Activated CD4-positive, alpha-beta T cell treated with anti-CD3 and anti-CD28 coated beads, Interleukin-2, amount 10 ng/mL, durations not matched to agents 7 days and 5 days (primary cell): ENCODE measurements at places on chromosomes 2 and 18.

GRCh38 chr2:106566050-106566449 lies 78.9 kb downstream of the CD8B2 start:
- peaks cover 8% of the 10 kb centered on the region for H3K4me1 ChIP-seq
- DNase-seq: no peak
- no peak overlapping the region for H3K27ac ChIP-seq

DNA sequence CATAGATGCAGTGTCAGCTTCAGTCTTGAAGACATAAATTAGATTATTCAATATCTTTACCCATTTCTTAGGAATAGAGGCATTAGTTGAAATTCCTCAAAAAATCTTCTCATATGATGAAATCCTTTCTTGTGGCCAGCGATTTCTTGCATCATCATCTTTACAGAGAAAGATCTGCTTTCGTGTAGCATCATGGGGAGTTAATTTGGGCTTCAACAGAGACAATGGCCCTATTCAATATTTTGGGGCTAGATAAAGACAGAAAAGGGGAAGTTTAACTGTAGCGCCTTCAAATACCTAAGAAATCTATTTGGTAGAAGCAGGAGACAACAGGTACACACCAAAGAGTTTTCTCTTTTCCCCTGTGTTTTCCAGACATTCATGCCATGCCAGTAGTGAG lies 73.8 kb downstream of the TGFA start:
- H3K4me1 ChIP-seq: peaks cover 9% of the 10 kb centered on the region
- no peaks in the 10 kb centered on the region for H3K36me3 ChIP-seq
- no peak overlapping the region for H3K27ac ChIP-seq

DNA sequence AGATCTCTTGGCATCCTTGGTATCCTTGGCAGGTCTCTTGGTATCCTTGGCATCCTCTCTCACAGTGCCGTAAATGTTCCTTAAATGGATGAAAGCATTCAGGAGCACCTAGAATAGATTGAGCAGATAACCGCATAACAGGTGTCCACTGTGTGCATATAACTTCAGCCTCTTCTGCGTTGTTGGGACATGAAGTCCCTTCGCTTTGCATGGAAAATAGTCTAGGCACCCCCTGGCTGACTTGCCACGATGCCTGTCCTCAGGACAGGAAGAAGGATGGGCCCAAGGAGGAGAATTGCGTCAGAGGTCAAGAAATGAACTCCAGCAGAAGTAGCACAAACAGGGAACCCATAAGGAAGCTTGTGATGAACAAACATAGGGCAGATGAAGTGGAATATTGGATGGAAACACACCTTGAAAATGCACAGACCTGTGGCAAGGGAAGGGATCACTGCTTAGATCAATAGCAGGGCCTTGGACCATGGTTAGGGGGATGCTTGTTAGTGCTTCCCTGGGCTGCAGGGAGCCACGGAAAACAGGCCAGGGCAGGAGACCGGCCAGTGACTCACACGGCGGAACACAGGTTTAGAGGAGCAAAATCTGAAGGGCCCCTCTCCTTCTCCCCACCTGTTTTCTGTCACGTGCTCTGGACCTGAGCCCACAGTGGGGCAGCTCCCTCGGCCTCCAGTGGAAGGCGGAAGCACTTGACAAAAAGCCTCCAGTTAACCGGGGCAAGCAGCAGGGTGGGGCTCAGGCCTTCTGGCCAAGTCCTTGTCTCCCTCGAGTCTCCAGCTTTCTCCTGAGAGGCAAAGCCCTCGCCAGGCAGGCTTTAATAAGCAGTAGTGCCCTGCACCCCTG lies 99.2 kb upstream of the ASAP2 start:
- no peaks in the 10 kb centered on the region for H3K36me3 ChIP-seq
- no peaks in the 10 kb centered on the region for H3K4me1 ChIP-seq
- H3K4me3 ChIP-seq: no peak overlapping the region
- DNase-seq: no peak

- no peaks in the 10 kb centered on the region for H3K36me3 ChIP-seq
- no peaks in the 10 kb centered on the region for H3K4me1 ChIP-seq
- H3K27ac ChIP-seq: no peak overlapping the region
- H3K4me3 ChIP-seq: no peak overlapping the region
- H3K27me3 ChIP-seq: peaks cover 28% of the 10 kb centered on the region
These were observed 129.2 kb downstream of the MTX2 start for GRCh38 chr2:176398243-176399073.

GRCh38 chr2:100239486-100240210 lies 82.7 kb downstream of the LONRF2 start:
- DNase-seq: no peak
- no peaks in the 10 kb centered on the region for H3K36me3 ChIP-seq

DNA sequence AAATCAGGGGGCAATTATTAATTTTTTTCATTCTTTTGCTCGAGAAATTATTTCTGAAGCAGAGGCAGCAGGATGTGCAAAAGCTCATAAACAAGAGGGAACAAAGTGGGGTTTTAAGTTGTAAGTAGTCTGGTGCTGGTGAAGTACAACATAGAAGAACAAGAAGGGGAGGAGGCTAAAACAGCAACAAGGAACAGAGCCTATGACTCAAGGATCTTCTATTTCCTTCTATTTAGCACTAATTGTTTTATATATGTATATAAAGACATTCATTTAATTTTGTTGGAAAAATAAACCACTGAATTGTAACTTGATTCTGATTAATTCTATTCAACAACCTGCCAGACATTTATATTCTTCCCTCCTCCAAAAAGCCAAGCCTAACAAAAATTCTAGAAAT lies 35.0 kb downstream of the YES1 start:
- DNase-seq: no peak
- no peak overlapping the region for H3K4me3 ChIP-seq
- H3K4me1 ChIP-seq: peaks cover 2% of the 10 kb centered on the region

DNA sequence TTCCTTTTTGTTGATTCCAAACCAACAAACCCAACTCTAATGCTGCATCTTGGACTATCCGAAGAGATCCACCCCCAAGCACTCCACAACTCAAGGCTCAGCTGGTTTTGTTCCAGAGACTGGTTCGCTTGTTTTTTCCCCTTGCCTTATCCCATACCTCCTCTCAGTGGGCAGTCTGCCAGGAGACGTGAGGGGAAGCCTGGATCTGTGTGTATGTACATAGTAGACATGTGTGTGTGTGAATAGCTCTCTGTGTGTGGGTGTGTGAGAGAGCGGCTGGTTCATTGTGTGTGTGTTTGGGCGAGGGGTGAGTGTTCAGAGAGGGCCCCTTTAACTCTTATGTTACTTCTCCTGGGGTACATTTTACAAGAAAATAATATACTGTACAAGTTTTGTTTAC lies 94.4 kb downstream of the NRP2 start:
- no peak overlapping the region for H3K27ac ChIP-seq
- peaks cover 23% of the 10 kb centered on the region for H3K27me3 ChIP-seq
- H3K36me3 ChIP-seq: no peaks in the 10 kb centered on the region
- H3K4me1 ChIP-seq: peaks cover 10% of the 10 kb centered on the region
- H3K4me3 ChIP-seq: no peak overlapping the region
- no peak for DNase-seq

DNA sequence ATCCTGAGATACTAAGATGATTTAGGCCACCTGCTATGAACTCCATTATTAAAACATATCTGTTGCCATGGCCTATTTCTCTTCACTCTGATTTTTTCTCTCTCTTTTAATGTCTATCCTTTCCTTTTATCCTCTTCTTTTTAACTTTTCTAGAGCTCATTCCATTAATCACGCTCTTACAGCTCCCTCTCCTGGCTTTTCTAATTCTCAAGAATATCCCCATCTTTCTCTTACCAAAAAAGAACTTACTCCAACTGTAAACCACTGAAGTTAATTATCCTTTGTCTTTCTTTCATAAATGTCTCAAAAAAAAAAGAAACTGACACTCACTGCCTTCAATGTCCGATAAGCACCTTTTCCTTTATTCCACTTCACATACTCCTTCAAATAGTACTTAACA lies 7.9 kb downstream of the PPP3R1 start:
- H3K4me3 ChIP-seq: no peak overlapping the region
- peaks cover 19% of the 10 kb centered on the region for H3K4me1 ChIP-seq
- H3K27ac ChIP-seq: no peak overlapping the region
- H3K27me3 ChIP-seq: no peaks in the 10 kb centered on the region
- peaks cover 9% of the 10 kb centered on the region for H3K36me3 ChIP-seq

- no peaks in the 10 kb centered on the region for H3K27me3 ChIP-seq
- H3K27ac ChIP-seq: no peak overlapping the region
- H3K4me3 ChIP-seq: no peak overlapping the region
- no peak for DNase-seq
- peaks cover 6% of the 10 kb centered on the region for H3K36me3 ChIP-seq
These were observed 15.7 kb upstream of the TTC39C start for GRCh38 chr18:23998820-23999219.

GRCh38 chr2:26612034-26612433 lies 29.1 kb downstream of the CIB4 start:
- peaks cover 17% of the 10 kb centered on the region for H3K4me1 ChIP-seq
- H3K27me3 ChIP-seq: no peaks in the 10 kb centered on the region
- no peaks in the 10 kb centered on the region for H3K36me3 ChIP-seq
- H3K27ac ChIP-seq: no peak overlapping the region
- H3K4me3 ChIP-seq: no peak overlapping the region

- DNase-seq: no peak
- no peak overlapping the region for H3K4me3 ChIP-seq
These were observed 739.7 kb downstream of the ERBB4 start for GRCh38 chr2:211798868-211799267.

GRCh38 chr2:72961853-72962468 lies 44.6 kb downstream of the EMX1 start:
- H3K4me3 ChIP-seq: no peak overlapping the region
- H3K36me3 ChIP-seq: peaks cover 4% of the 10 kb centered on the region
- DNase-seq: no peak
- H3K27ac ChIP-seq: no peak overlapping the region
- peaks cover 8% of the 10 kb centered on the region for H3K4me1 ChIP-seq
- H3K27me3 ChIP-seq: no peaks in the 10 kb centered on the region

GRCh38 chr2:119565481-119565880 lies 21.2 kb downstream of the CFAP221 start:
- no peak overlapping the region for H3K27ac ChIP-seq
- no peak for DNase-seq
- H3K4me1 ChIP-seq: no peaks in the 10 kb centered on the region
- H3K27me3 ChIP-seq: peaks cover 10% of the 10 kb centered on the region
- no peak overlapping the region for H3K4me3 ChIP-seq

GRCh38 chr2:56522605-56523089 lies 338.9 kb downstream of the CCDC85A start:
- no peak overlapping the region for H3K4me3 ChIP-seq
- DNase-seq: no peak

- H3K4me3 ChIP-seq: peak overlapping the region; percentile 76
- H3K36me3 ChIP-seq: no peaks in the 10 kb centered on the region
- H3K27ac ChIP-seq: peak overlapping the region; percentile 74
- peaks cover 19% of the 10 kb centered on the region for H3K4me1 ChIP-seq
- no peak for DNase-seq
These were observed 250 bp upstream of the CHST10 start for GRCh38 chr2:100417711-100418124.
